ENCODE measurements at places on chromosomes 5 and 9.
A peak's percentile ranks its signal among the peaks of the same experiment; 100 is the strongest.

DNA sequence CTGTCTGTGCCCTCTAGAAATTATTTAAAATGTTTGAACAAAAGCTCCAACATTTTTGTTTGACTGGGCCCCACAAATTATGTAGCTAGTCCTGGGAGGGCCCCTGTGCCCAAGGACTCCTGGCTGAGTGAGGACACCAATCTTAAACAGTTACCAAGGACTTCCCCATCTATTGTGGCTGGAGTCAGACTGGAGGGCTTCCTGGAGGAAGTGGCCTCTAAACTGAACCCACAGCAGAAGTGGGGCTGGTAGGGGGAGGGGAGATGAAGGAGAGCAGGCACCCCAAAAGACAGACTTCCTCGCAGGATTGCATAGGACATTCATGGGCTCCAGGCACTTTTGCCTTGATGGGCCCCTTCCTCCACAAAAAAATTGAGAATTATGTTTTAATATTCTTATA is 8.1 kb downstream of the ADAMTS13 start:
- DNase-seq: no peak

DNA sequence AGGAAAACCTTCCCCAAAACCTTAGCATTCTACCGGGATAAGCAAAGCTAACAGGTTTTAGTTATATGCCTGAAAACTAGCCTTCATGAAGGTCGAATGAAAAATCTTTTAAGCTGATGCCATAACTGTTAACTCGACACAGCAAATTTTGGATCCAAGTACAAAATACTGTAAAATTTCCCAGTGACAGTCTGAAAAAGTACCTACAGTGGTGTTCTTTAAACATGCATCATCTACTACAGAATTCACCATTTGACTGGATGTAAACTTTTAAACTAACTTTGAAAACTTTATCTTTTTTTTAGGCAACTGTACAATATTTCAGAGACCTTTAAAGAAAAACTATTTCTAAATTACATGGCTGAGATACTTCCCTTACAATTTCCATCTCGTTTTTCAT is 791 bp downstream of the RAPGEF6 start:
- no peak for DNase-seq

DNA sequence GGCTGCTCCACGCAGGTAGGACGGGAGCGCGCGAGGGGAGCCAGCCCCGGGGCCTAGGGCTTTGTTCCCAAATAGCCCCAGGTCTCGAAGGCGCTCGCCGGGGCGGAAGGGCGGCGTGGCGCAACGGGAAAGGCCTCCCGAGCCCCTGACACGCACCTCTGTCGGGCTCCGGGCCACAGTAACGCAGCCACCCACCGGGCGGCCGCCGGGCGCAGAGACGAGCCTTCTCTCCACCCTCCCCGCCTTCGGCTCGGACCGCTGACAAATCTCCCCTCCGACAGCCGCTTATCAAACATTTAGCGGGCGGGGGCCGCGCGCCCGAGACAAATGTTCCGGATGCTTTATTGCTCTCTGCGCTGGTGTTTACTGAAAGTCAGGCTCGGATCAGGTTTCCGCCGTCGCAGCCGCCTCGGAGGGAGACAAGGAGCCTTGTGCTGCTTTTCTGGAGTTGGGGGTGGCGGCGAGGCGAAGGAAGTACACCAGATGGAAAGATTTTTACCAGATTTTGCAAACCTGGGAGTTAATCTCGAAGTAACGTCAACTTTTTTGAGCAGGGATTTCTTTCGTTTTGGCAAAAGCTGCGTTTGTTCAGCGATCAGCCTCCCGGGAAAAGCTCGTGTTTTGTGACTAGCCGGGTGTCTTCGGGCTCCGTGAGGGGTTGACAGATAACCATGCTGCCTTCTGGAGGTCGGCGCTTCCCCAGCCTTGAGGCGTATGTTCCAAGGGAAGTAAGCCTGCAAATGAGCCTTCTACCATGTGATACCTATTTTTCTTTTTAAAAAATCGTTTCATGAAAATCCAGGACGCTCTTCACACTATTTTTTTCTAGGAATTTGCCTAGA is 950 bp downstream of the RGMB start:
- DNase-seq: peak; percentile 51

- DNase-seq: no peak
These were observed 110.9 kb downstream of the MEF2C start for GRCh38 chr5:88772047-88772446.

DNA sequence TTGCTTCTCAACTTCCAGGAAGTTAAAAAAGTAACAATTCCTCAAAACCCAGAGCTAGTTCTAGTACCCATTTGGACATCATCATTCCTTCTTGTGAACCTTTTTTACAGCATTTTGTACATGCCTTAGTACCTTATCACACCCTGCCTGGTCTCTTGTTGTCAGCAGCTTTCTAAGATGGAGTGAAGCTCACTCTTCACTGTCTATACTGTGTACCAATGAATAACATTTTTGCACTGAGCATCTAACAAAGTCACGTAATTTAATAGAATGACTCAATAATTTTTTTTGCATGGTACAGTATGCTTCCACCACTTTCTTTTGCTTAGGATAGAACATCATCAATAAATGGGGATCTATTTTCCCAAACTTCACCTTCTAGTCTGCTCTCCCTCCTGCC is 29.8 kb downstream of the ALDH1A1 start:
- no peak for DNase-seq
